ENCODE measurements at places on chromosomes 12 and 14. TPM values are rescaled to one million over a fixed set of nuclear protein-coding genes. Genes with fewer than 3 reads are reported as not detected.
A peak's percentile ranks its signal among the peaks of the same experiment; 100 is the strongest.

DNA sequence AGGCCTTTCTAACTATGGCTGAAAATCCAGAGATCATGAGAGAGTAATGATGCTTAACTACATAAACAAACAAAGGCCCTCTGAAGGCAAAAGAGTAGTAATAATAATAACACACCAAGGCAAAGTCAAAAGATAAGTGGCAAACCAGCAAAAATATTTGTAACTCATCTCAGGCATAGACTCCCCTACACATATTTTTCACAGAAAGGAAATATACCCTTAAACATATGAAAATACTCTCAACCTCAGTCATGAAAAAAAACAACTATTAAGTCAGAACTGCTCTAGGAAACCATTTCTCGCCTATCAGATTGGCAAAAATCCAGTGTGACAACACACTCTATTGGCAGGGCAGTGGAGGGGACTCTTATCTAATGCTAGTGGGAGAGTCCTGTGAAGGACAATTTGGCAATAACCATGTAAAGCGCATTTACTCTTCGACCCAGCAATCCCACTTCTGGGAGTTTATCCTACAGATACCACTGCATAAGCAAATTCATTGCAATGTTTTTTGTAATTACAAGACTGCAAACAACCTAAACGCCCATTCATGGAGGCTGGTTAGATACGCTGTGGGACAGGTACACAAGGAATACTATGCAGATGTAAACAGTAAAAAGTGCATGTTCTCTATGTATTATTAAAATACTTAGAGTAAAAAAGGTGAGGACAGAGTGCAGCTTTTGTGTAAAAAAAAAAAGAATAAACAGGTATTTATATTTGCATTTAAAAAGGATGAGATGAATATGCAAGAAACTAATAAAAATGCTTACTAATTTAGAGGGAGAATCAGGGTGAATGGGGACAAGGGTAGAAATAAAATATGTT is 26.0 kb upstream of the IL22 start:
- H3K36me3 ChIP-seq: no peaks in the 10 kb centered on the region
- no peaks in the 10 kb centered on the region for H3K4me1 ChIP-seq
- DNase-seq: no peak

DNA sequence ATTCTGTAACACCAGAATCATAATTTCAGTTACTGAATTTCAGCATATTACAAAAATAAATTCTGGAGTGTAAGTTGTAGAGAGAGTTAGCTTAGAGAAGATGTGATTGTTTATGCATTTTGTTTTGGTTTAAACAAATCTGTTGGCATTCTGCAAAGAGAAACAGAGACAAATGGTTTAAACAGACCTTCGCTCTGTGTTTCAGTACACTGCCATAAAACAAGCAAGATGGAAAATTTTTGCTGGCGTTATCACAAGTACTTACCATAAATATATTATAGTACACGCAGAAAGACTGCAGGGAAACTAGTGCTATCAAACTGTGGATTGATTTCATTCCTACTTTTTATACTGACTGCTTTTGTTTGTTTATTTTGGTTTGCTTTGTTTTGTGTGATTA is 850.3 kb upstream of the FOXG1 start:
- no peak overlapping the region for H3K4me3 ChIP-seq
- no peaks in the 10 kb centered on the region for H3K4me1 ChIP-seq
- H3K27ac ChIP-seq: no peak overlapping the region
- DNase-seq: no peak

- H3K27ac ChIP-seq: no peak overlapping the region
- H3K4me3 ChIP-seq: no peak overlapping the region
- H3K27me3 ChIP-seq: no peaks in the 10 kb centered on the region
- peaks cover 2% of the 10 kb centered on the region for H3K36me3 ChIP-seq
- no peak for DNase-seq
These were observed 8.6 kb downstream of the VTI1B start for GRCh38 chr14:67665868-67666267.

CCDC59 gene
- 97.5 TPM for total RNA-seq

GRCh38 chr14:58599707-58600106 is 38.1 kb upstream of the DACT1 start:
- DNase-seq: no peak
- H3K36me3 ChIP-seq: no peaks in the 10 kb centered on the region
- no peak overlapping the region for H3K4me3 ChIP-seq
- H3K4me1 ChIP-seq: peaks cover 38% of the 10 kb centered on the region
- H3K27ac ChIP-seq: no peak overlapping the region

DNA sequence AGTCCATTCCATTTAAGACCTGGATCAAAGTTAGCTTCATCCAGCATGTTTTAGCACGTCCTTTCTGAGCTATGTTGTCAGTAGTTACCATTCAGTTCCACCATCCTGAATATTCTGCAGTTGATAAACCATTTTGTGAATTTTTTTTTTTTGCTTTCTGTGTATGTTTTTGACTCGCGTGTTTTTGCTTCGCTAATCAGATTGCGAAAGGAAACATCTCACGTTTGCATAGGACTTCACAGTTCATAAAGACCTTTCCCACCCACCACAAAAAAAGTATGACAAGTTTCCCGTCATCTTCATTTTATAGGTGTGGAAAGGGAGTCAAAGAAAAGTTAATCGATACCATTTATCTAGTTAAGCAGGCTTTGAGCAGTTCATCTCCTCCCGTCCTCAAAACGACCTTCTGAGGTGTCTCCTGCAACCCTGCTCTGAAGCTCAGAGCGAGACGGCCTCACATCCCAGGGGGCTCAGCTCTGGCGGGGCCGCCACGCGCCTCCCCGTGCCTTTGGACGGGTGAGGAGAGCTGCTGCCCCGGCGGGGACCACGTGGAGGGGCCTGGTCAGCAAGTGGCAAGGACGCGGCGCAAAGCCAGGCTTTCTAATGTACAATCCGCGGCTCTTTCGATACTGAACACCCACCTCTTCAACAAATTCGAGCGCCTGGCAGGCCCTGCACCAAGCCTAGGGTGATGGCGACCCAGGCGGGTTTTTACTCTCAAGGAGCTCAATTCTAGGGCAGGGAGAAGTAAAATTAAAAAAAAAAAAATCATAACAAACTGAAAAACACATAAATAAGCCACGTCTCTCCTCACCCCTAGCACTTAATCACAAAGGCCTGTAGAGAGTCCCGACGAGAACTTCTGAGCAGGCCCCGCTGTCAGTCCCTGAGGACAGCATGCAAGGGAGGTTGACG is 988 bp upstream of the TMEM263 start:
- peak overlapping the region; percentile 88 for H3K27ac ChIP-seq
- H3K4me3 ChIP-seq: peak overlapping the region; percentile 88
- no peaks in the 10 kb centered on the region for H3K36me3 ChIP-seq
- no peaks in the 10 kb centered on the region for H3K27me3 ChIP-seq
- DNase-seq: peak; percentile 9

DNA sequence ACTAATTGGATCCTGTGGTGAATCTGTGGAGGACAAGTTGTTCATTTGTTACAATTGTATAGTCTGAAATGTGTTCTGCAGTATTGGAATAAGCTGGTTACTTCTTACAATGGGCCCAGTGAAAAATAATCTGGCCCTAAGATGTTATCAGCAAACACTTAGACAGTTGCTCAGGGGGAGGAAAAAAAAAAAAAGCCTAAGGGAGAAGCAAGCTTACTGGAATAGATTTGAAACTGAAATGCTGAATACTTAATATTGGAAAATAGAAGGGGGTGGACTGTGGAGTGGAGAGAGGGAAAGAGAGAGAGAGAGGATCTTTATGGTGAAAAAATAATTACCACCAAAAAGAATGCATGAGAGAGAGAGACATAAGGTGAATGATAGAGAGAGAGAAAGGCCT is 4.0 kb downstream of the FOXG1 start:
- DNase-seq: no peak
- no peak overlapping the region for H3K27ac ChIP-seq
- no peak overlapping the region for H3K4me3 ChIP-seq
- H3K4me1 ChIP-seq: no peaks in the 10 kb centered on the region
- H3K36me3 ChIP-seq: no peaks in the 10 kb centered on the region
- H3K27me3 ChIP-seq: peaks cover 5% of the 10 kb centered on the region

DNA sequence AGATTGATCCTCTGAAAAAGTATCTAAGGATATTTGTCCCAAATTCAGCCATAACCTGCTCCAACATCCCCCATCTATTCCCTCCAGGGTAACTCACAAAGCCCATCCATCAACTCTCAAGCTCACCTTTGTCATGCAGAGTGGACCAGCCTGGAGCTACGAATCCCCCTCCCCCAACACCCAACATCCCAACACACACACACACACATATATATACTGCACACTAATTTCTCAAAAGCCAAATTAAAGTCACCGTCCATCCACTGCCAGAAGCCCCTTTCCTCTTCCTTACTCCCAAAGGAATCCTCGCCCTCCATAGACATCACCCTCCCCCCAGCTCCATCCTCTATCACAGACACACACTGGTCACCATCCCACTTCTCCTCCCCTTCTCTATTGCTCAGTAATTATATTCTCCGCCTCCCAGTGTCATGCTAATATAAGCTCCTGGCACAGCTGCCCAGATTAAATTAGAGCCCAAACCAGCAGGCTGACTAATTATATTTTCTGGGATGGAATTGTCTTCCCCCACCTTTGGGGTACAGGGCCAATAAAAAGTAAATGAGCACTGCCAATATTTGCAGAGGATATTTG is 13.5 kb upstream of the TESPA1 start:
- H3K36me3 ChIP-seq: no peaks in the 10 kb centered on the region
- peaks cover 16% of the 10 kb centered on the region for H3K4me1 ChIP-seq
- DNase-seq: no peak
- H3K27ac ChIP-seq: no peak overlapping the region
- H3K4me3 ChIP-seq: no peak overlapping the region

DNA sequence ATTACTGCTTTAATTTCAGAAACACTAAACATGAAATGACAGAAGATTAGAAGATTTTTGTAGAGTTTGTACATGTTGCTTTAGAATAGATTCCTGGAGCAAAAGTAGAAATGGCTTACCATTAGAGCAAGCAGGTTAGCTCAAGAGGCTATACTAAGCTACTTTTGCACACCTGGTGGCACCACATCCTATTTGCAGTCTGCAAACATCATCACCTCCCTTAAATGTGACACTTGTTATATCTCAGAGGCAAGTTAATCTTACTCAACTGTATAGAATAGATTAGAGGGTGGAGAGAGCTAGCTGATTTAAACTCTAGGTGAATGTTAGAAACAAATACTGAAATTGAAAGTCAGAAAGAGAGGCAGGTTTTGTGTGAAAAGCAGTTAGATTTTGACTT is 30.7 kb upstream of the OR4E1 start:
- DNase-seq: no peak
- no peaks in the 10 kb centered on the region for H3K36me3 ChIP-seq
- H3K4me3 ChIP-seq: no peak overlapping the region
- peaks cover 4% of the 10 kb centered on the region for H3K4me1 ChIP-seq
- H3K27ac ChIP-seq: no peak overlapping the region
